ENCODE measurements at places on chromosomes 16 and 17. TPM values are rescaled to one million over a fixed set of nuclear protein-coding genes. Genes with fewer than 3 reads are reported as not detected.

Gene PRAC2
- total RNA-seq = not detected

Gene CSH2
- total RNA-seq = not detected

Gene SRSF2
- 91.3 TPM for total RNA-seq

Gene GRIN2A
- 0.32 TPM for total RNA-seq

Gene ABCC11
- total RNA-seq = 0.32 TPM

Gene CD300H
- not detected for total RNA-seq

Gene CPHXL2
- not detected for total RNA-seq

Gene CES5A
- not detected for total RNA-seq

Gene SLC5A2
- under 0.01 TPM for total RNA-seq

Gene LITAFD
- total RNA-seq = not detected

Gene OR2C1
- total RNA-seq = 0.43 TPM

Gene HS3ST3A1
- total RNA-seq = 11.2 TPM

Gene CLN3
- total RNA-seq = 13.9 TPM

Gene SYNGR3
- 2.7 TPM for total RNA-seq

Gene RAMP2
- not detected for total RNA-seq

Gene CHP2
- total RNA-seq = not detected

Gene NLE1
- 20.5 TPM for total RNA-seq

Gene TPPP3
- total RNA-seq = 2.0 TPM

Gene OTOA
- total RNA-seq = under 0.01 TPM

Gene SLC22A31
- not detected for total RNA-seq

Gene KRT33B
- not detected for total RNA-seq

Gene SLC47A1
- not detected for total RNA-seq

Gene SMIM36
- not detected for total RNA-seq

Gene CLEC18A
- under 0.01 TPM for total RNA-seq

Gene KRTAP9-8
- not detected for total RNA-seq

Gene HELZ
- total RNA-seq = 29.1 TPM

Gene CMTM2
- not detected for total RNA-seq

Gene NATD1
- total RNA-seq = 2.5 TPM

Gene GPR139
- not detected for total RNA-seq

Gene ACSM2A
- total RNA-seq = not detected

Gene SCARF1
- 0.86 TPM for total RNA-seq

Gene TBC1D28
- total RNA-seq = not detected

Gene CIBAR2
- not detected for total RNA-seq

Gene PLA2G15
- total RNA-seq = 19.4 TPM

Gene PNMT
- not detected for total RNA-seq

Gene ZG16
- total RNA-seq = not detected

Gene NLGN2
- 6.8 TPM for total RNA-seq

Gene IGF2BP1
- total RNA-seq = 2.5 TPM

Gene NPIPB6
- 0.47 TPM for total RNA-seq

Data from bronchial smooth muscle cell (primary cell).